ENCODE measurements at places on chromosomes 13 and 19.

GRCh38 chr19:5935473-5936291 lies 21.6 kb downstream of the CAPS start:
- DNase-seq = no peak

DNA sequence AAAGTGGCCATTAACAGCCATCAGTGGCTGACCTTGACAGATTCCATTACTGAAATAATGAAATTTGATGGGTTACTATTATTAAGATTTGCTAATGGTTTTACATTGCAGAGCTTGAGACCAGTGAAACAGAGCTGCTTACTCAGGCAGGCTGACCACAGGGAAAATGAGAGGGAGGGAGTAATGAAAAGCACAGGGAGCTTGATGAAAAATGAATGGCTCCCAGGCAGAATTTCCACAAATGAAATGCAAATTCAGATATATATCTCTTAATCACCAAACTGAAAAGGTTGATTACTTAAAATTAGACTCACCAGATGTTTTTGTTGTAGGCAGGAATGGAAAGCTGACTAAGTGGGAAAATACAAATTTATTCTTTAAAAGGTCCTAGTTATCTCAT lies 36.1 kb downstream of the HTR2A start:
- no peak for DNase-seq

DNA sequence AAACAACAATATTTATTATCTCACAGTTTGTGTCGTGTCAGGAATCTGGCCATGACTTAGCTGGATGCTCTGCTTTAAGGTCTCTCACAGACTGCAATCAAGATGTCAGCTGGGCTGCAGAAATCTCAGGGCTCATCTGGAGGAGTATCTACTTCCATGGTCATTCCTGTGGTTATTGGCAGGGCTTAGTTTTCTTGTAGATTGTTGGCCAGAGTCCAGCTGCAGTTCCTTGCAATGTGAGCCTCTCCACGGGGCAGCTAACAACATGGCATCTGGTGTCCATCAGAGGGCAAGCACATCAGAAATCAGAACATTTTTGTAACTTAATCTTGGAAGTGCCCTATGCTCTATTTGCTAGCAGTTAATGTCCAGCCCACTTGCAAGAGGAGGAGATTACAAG lies 45.7 kb upstream of the TDRD3 start:
- no peak for DNase-seq

DNA sequence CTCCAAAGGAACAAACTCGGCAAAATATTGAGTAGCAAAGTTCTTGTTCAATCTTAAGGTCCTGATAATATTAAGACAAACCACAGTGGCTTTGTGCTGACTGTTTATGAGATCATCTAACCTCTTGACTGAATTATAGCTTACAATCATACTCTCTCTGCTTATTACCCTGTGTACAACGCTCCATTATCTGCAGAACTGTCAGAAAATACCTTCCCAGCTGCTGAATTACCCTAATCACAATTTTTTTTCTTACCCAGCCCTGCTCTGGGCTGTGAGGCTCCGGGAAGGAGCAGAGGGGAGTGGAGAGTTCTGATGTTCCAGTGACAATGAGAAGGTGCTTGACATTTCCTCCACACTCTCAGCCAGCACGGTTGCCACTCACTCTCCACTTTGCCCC lies 64.8 kb downstream of the DCT start:
- DNase-seq = no peak

- no peak for DNase-seq
These were observed 95.9 kb upstream of the ZNF536 start for GRCh38 chr19:30276011-30276882.

GRCh38 chr19:27806471-27807070 lies 1406.4 kb downstream of the UQCRFS1 start:
- no peak for DNase-seq

DNA sequence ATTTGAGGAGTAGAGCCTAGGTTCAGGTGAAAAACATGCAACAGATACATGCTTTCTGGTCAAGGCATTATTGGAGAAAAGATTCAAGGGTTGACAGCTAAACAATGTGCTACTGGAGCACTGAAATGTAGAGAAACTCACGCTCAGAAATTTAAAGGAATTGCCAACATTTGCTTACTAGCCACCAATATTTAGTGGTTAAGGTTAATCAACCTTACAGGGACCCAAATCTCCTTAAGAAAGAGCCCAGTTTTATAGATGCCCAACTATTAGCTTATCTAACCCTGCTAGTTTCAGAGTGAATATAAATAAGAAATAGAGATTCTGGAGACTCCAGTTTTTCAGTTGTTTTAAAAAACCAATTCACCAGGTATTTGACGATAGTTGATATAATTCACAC lies 203.6 kb downstream of the DACH1 start:
- no peak for DNase-seq

GRCh38 chr13:31274390-31274789 lies 74.6 kb downstream of the B3GLCT start:
- DNase-seq = no peak

DNA sequence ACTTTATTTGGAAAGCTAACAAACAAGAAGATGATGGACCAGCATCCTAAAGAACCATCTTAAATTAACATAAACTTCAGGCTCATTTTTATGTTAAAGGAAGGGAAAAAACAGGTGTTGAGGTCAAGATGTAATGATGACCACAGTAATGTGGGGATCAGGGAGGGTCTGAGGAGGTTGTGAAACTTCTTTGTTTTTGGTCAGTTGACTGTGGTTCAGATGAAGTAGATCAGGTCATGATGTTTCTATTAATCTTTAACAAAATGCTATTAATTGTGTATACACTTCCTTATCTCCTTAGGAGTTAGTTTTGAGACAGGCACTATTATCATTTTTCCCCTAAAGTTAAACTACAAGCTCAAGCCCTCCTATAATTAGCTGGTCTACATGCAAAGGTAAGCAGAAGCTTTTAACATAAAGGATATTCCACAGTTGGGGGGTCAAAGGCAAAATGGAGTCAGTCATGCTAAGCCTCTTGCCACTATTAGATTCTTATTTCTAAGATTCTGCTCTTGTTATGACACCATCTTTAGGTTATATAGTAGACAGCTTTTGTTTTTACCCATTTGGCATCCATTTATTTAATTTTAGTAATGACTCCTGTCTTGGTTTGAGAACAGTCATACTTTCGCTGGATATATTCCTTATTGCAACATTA lies 800.1 kb upstream of the PCDH9 start:
- DNase-seq = no peak

- no peak for DNase-seq
These were observed 29.7 kb downstream of the LATS2 start for GRCh38 chr13:21031594-21032275.

DNA sequence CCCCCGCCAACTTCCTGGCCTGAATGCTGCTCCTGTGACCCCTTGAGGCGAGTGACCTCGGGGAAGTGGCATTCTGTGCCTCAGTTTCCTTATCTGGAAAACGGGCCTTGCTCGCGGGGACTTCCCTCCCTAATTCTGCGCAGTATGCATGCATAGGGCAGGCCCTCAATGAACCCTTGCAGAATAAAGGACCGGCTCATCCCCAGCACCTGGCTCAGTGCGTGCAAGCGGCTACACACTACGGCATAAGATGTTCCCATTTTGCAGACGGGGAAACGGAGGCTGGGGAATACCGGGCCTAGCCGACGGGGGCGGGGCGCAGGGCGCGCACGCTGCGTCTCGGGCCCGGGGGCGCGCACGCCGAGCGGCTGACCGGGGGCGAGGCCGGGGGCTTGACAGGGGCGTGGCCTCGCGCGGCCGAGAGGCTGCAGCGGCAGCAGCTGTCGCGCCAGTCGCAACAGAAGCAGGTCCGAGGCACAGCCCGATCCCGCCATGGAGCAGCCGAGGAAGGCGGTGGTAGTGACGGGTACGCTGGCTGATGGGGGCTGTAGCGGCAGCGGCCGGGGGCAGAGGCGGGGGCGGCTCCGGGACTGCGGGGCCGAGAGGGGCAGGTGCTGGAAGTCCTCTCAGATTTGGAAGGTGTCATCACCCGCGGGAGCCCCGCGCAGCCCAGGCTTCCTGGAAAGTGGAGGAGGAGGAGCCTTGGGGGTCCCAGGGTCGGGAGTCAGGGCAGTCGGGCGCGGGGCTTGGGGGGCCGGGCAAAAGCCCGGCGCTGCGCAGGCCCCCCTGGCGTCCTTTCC lies at the start of gene PGPEP1:
Gene PGPEP1 (plus strand): TSS at position 409 of the 800 bp plus-strand sequence. CDS start 84 bp downstream, at position 493.
- peak; percentile 78 for DNase-seq

GRCh38 chr19:35179830-35180229 lies 25.3 kb downstream of the FXYD5 start:
- no peak for DNase-seq

GRCh38 chr19:17296976-17297375 lies 6.2 kb downstream of the ABHD8 start:
- no peak for DNase-seq

GRCh38 chr19:54691582-54692297 lies 29.0 kb downstream of the LILRB4 start:
- DNase-seq = no peak
